BJ (cell line): ENCODE measurements at places on chromosomes 11 and 22.

- no peak for DNase-seq
These were observed 2.7 kb upstream of the KCNA4 start for GRCh38 chr11:30019481-30019880.

DNA sequence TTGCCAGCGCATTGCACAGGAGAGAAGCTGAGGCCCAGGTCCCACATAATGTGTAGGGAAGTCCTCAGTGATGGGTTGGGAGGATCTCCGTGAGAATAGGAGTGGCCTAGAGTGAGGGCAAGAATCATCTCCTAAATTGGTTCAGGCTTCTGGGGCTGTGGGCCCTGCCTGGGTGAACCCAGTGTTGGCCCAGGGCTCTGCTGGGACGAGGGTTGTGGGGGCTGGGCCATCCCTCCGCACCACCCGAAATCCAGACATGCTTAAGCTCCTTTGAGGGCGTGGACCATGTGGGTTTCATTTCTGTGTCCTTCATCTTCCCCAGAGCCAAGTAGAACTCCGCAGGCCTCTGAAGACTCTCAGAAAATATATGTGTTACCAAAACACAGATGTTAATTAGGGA, 3.7 kb downstream of the MICALL1 start:
- DNase-seq = peak; percentile 9

DNA sequence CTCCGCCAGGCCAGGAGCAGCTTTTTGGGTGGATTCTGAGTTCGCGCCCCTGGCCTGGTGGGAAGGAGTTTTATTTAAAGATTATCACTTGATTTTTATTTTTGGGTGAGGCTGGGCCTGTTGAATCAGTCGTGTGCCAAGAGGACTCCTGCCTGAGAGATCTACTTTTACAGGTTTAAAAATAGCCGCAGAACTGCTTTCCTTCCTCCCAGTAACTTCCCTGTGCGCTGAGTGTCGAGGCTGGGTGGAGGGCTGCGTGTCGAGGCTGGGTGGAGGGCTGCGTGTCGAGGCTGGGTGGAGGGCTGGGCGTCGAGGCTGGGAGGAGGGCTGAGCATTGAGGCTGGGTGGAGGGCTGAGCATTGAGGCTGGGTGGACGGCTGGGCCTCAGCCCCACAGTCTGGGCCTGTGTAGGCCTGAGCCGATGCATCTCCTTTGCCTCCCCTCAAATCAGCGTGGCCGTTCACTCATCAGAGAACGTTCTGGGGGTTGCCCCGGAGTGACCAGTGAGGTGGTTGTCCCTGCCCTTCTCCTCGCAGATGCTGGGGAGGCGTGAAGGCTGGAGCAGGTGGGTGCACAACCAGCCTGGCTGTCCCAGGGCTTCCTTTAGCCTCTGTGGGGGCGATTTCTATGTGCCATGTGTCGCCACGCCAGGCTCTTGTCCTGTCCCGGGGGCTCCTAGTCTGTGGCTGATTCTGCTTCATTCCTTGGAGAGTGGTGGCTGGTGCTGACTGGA, 30.1 kb downstream of the GRAMD4 start:
- no peak for DNase-seq

GRCh38 chr22:23269441-23270211, 89.3 kb downstream of the BCR start:
- no peak for DNase-seq

DNA sequence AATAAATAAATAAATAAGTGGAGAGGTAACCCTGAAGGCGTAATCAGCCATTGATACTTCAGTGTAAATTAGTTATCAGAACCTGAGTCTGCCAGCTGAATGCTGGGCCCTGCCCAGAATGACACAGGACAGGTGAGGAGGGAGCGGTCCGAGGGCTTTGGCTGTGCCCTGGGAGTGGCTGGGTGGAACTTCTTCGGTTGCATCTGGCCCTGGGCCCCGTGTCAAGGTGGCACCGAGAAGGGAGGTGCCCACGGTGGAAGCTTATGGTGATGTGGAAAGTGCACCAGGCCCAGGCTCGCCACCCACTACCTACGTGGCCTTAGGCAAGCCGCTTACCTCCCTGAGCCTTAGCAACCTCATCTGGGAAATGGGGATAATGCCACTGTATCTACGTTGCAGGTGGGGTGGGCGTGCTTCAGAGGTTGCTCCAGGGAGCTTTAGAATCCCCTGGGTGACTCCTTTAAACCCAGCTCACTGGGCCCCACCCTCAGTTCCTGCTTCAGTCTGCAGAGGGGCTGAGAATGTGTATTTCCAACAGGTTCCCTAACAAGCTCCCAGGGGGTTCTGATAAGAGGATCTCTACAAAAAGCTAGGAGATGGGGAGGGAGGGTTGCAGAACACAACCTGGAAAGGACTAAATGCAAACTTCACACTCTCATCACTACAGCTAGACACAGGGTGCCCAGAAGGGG, 38.8 kb downstream of the TXN2 start:
- DNase-seq = no peak

GRCh38 chr22:37630839-37631435, 8.5 kb upstream of the SH3BP1 start:
- no peak for DNase-seq

DNA sequence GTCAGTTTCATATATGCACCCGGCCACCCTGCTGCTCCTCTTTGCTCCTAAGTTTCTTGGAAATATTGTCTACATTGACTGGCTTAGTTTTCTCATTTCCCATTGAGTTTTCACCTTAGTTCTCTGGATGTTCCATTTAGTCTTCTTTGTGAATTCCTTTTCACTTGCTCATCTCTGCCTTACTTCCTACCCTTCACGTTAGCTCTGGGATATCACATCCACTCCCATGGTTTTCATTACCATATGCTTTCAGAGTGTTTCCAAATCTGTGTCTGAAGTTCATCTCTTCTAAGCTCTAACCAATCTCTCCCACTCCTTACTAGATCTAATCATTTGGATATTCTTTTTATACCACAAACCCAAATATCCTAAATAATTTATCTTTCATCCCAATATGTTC, 226.4 kb downstream of the FAM76B start:
- DNase-seq = no peak

GRCh38 chr11:64996710-64997380, at the start of gene BATF2:
BATF2 (minus strand) TSS chr11:64996971; CDS start chr11:64996914, 57 bp downstream.
- DNase-seq = no peak

GRCh38 chr22:41181349-41182241, 23.5 kb upstream of the L3MBTL2 start:
- peak; percentile 60 for DNase-seq

DNA sequence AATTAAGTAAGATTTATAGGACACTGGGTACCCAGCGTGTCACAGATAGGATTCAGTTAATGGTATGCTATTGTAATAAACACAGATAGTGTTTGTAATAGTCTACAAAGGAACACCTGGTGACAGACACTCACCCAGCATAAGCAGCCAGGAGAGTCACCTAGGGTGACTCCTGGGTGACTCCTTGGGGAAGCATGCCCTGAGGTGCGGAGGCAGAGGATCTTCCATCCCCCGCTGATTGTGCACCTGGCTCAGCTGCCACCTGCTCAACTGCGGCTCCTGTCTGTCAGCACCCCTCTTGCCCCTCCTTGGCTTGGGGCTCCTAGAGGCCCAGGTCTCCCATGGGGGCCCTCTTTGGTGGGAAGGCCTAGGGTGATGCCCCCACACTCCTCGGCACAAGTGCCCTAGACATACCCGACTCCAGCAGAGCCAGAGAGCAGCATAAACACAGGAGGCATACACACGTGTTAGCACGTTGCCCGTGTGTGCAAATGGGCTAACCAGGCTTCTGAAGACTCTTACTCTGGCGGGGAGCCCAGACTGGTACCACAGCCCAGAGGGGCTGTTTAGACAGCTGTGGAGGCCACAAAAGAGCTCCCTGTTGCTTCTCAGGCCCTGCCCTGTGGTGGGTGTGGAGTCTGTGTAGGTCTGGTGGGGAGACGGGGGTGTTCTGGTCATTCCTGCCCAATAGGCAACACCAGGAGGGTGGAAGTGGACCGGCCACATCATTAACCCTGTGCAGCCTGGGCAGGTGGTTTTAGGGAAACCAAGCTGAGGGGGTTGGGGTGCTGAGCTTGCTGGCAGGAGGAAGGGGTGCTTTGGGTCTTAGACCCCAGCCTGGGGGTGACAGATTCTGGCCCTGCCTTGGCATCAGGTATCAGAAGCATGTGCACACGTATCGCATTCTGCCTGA, 3.0 kb downstream of the INPPL1 start:
- DNase-seq = no peak

- DNase-seq = no peak
These were observed 66.2 kb downstream of the HIPK3 start for GRCh38 chr11:33323421-33323820.

GRCh38 chr11:14045417-14045816, 82.9 kb downstream of the SPON1 start:
- DNase-seq = no peak

DNA sequence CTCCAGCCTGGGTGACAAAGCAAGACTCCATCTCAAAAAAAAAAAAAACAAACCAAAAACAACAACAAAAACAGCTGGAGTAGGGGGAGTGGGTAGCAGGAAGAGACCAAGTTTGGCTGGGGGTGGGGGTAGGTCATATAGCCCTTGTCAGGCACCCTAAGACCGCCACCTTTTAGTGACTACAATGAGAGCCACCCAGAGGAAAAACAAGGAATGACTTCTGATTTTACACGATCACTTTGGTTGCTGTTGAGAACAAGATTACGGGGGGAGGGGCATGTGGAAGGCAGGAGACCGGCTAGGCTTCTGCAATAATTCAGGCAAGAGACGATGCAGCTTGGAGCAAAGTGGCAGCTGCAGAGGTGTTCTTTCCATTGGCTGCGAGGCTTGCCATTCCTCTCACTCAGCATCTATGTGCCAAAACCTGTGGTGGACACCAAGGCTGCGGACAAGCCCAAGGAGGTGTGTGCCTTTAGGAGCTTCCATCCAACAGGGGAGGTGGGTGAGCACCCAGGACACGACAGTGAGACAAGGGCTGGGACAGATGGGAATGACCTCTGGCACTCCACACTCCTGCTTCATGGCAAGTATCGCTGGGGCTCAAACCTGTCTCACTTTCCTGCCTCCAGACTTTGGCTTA, 1.7 kb downstream of the RPS19BP1 start:
- DNase-seq = no peak

DNA sequence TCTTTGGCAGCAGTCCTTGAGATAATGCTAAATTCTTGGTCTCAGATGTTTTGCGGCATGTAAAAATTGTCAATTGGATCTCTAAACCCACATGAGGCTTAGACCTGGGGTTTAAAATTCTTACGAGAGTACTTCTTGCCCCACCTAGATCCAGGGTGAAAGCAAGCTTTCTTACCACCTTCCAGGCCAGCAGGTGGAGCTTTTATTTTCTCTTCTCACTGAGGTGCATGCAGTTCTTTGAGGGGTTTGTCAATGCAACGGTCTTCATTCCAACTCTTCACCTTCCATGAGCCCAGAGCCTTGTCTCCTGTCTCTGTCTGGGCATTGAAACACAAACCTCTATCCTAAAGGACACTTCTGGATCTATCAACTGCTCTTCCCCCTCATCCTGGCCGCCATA, 154.1 kb downstream of the MYO18B start:
- DNase-seq = no peak

DNA sequence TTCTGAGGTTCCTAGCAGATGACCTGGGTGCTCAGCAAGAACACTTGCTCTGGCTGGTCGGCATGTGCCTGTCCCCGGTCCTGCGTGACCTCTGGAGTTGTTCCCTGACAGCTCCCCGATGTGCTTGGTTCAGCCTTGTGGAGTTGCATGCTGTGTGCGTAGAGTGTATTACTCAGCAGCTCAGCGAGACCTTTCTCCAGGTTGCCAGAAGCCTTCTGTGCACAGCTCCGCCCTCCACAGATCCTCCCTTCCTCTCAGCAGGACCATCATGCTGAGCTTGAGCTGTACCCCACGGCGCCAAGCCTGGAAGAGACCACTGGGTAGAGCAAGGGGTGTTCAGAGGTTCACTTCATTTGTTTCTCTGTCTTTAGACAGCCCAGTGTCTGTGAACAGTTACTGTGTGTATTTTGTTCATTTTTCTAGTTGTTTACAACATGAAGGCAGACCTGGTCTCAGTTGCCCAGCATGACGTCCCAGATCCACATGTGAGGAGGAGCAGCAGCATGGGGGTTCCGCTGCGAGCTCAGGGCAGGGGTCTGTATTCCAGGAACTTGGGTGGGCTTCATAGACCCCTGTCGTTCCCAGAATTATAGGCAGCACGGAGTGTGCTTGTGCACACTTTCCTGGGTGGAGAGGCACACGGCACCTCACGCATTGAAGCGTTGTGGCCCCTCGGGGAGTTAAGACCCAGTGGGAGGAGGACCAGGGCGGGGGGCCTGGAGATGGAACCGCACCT, 148.6 kb downstream of the IGLL1 start:
- DNase-seq = no peak

GRCh38 chr11:47768101-47768612, 1.0 kb upstream of the FNBP4 start:
- peak; percentile 33 for DNase-seq

DNA sequence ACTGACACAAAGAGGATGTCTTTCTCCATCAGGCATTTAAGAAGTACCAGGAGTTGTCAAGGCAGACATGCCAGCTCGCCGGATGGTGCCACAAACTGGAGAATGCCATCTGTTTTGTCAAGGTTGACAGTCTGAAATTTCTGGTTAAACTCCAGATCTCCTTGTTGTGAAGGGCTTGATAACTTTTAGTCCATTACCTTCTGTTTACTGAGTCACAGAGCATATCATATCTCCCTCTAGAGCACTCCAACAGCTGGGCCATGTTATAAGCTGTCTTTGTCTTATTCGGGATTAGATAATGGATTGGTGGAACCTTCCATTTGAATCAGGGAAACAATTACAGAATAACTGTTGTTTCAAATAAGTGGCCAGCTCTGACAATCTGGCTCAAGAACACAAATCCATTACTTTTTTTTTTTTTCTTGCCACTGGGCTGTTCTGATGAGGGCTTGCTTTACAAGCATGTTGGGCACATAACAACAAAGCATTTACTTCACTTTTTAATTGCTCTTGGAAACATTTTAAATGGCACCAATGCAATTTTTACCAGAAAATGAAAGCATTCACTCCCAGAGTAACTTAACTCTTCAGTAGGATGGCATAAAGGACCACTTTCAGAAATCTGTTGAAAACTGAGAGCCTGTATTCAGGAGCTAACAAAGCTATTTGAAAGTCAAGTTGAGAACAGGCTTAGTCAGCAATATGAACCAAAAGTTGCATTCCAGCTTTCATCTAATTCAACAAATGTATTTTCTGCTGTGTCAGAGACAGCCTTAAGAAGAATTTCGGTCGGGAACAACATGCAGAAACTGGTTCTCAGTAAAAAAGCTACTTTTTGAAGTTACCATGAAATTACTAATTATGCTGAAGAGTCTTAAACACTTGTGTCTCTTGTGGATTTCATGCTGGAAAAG, 227.6 kb upstream of the PITPNB start:
- no peak for DNase-seq

- DNase-seq = no peak
These were observed 2.7 kb downstream of the CD5 start for GRCh38 chr11:61104963-61105362.

GRCh38 chr11:71081704-71082230, 170.6 kb downstream of the SHANK2 start:
- no peak for DNase-seq

DNA sequence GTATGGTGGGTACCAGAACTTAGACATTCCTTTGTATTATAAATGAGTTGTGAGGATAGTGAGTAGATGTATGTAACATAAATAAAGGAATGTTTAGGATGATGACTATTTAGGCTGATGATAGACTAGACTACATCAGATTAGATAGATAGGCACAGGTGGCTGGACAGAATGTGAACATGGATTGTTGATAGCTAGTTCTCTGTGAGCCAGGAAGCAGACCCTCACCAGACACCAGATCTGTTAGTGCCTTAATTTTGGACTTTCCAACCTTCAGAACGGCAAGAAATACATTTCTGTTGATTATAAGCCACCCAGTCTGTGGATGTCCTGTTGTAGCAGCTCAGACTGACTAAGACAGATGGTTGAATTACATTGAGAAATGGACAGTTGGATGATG, 99.4 kb downstream of the SWAP70 start:
- DNase-seq = no peak

GRCh38 chr11:109696191-109696897, 274.4 kb downstream of the C11orf87 start:
- no peak for DNase-seq
